ENCODE measurements at places on chromosomes 7 and 10.

DNA sequence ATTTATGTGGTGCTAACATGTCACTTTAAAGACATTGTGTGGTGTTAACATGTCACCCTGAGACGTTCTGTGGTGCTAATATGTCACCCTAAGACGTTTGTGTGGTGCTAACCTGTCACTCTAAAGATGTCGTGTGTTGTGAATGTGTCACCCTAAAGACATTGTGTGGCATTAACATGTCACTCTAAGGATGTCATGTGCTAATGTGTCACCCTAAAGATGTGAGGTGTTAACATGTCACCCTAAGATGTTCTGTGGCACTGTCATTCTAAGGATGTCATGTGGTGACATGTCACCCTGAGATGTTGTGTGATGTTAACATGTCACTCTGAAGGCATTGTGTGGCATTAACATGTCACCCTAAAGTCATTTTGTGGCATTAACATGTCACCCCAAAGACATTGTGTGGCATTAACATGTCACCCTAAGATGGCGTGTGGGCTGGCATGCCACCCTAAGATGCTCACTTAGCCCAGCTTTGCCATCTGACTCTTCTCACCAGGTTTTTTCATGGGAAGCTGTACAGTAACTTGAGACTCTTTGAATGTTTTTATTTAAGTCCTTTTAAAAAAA, 45.6 kb downstream of the LANCL2 start:
- no peak for DNase-seq

DNA sequence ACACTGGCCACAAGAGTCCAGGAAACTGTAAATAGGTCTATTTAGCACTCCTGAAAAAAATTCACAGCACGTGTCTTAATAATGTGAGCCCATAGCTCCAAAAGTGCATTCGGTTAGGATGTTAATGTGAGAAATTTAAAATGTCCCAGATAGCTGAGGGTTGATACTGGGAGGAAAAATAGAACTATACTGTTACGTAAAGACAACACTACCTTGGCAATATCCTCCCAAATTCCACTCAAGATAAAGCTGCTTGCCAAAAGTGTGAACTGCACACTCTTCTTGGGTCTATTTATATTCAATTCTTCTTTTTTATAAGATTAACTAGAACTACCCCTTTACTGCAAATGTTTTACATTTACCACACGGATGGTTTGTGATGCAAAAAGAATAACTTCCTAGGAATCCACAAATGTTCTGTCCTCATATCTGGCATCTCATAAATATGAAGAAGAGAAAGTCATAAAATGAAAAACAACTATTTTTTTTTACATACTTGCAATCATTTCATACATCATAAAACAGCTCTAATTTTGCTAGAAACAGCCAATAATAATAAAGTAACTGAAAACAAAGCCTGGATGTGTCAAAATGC, 10.4 kb downstream of the RAB11FIP2 start:
- DNase-seq: no peak

- DNase-seq: no peak
Observed at GRCh38 chr7:66265566-66265965, 60.4 kb downstream of the TPST1 start.

DNA sequence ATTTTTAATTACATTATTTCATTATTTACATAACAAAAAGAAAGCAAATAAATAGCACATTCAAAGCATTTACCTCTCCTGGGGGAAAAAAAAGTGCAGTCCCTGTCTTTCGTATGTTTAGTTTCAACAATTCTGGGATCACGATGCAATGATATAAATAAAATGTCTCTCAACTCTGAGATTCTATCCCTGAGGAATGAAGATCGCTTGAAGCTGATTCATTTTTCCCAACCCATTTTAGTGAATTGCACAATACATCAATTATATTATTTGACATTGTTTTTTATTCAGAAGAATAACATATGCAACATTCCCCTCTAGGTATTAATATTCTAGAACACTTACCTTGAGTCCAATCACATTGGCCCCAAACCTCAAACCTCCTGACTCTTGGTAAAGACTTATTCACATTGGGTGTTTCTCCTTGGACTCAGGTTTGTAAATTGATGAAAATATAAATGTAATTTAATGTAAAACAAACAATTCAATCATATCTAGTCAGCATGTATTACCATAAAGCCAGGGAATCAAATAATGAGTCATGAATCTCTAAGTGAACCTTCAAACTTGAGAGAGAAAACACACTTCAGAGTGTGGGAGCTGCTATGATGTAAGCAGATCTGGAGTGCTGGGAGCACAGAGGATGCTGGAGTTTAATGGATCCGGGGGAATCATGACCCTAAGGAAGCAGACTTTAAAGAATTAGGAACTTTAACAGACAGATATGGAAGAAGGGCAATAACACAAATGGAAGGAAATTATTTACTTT, 5.3 kb upstream of the SCIN start:
- DNase-seq: no peak

DNA sequence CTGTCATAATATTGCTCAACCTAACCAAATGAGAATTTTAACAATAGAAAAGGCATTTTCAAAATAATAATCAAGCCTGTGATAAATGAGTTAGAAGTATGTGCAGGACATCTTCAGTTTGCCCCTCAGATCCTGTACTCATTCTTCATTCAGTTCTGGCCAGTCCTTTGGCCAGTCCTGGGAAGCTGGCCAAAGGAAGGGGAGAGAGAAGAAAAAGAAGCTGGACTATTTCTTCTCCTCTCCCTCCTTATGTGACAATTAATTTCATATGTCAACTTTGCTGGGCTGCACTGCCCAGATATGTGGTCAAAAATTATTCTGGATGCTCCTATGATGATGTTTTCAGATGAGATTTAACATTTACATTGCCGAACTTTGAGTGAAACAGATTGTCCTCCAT, 31.6 kb upstream of the ITGB8 start:
- no peak for DNase-seq

GRCh38 chr7:12436896-12437535, 33.4 kb upstream of the VWDE start:
- DNase-seq: no peak

DNA sequence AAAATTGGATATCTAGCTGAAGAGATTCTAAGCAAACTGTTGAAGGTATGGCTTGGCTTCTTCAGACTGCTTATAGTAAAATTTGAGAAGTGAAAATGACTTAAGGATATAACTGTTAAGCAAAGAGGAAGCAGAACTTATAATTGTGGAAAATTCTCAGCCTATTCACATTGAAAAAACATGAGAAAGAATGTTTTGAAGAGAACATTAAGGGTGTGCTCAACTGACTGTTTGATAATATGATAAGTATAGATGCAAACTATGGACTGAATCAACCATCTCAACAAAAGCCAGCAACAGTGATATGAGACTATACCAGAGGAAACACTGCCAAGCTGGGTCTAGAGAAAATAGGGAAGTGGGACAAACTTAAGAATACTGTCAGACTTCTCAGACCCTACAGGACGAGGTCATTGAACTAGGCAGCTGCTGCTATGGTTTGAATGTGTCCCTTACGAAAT, 133.1 kb upstream of the PPP1R3A start:
- DNase-seq: no peak

GRCh38 chr7:8210845-8211724, 50.9 kb downstream of the ICA1 start:
- no peak for DNase-seq

DNA sequence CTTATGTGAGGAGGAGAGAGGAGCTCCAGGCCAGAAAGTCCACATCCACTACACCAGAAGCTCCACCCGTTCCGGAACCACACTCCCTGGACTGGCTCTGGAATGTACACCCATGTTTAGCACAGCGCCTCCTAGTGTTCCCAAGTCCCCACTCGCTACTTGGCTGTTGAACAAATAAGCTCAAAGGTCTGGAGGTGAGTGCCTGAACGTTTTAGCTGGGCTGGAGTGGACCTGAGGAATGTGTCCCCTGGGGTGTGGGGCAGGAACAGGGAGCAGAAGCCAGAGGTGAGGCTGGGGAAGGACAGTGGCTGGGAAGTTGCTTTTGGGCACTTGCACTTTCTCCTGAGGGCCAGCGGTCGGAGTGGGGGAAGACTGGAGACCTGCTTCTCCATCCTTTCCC, 164.1 kb upstream of the CDCA7L start:
- peak; percentile 10 for DNase-seq

DNA sequence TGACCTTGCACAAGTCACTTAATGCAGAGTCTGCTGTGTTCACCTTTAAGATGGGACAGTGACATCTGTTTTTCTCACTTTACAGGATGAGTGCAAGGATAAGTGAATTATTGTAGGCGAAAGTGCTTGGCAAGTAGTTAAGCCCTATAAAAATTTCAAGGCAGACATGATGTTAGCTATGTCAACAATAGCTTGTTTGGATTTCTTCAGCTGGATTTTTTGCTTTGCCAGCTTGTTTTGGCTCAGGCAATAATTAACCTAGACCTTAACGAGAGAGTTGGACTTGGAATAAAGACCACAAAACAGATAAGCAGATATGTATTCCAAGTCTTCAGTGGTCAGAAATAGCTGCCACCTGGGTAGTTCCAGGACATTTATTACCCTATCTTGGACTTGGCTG, 255.2 kb downstream of the ARL4A start:
- DNase-seq: no peak

DNA sequence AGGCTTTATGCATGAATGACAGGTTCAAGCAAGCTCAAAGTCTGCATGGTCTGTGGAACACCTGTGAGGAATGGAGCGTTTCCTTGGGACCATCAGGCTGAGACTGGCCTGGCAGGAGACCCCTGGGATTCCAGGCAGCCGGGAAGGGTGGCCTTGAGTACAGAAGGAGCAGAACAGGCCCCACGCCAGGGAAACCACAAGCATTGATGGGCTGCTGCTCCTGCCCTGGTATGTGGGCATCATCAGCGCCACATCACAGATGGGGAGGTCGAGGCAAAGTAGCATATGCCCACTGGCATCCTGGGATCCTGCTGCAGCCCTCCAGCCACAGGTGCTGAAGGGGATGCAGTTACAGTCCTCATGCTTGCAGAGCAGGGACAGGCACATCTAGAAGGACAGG, 40.9 kb downstream of the ANTXRL start:
- DNase-seq: no peak

All from stimulated activated CD8-positive, alpha-beta memory T cell treated with anti-CD3 and anti-CD28 coated beads, Interleukin-2, amount 100 ng/mL, for 48 hours (primary cell).